ENCODE measurements at places on chromosomes 1 and 21. TPM values are rescaled to one million over a fixed set of nuclear protein-coding genes. Genes with fewer than 3 reads are reported as not detected.
A peak's percentile ranks its signal among the peaks of the same experiment; 100 is the strongest.

GRCh38 chr21:32381571-32381970 is 11.2 kb downstream of the URB1 start:
- no peak overlapping the region for H3K4me3 ChIP-seq
- peaks cover 5% of the 10 kb centered on the region for H3K36me3 ChIP-seq
- no peak for DNase-seq
- H3K27ac ChIP-seq, result no peak overlapping the region
- peaks cover 10% of the 10 kb centered on the region for H3K4me1 ChIP-seq
- H3K27me3 ChIP-seq, result no peaks in the 10 kb centered on the region

LRRC8B gene
- 15.0 TPM for total RNA-seq

- peaks cover 7% of the 10 kb centered on the region for H3K36me3 ChIP-seq
- no peaks in the 10 kb centered on the region for H3K27me3 ChIP-seq
- H3K4me3 ChIP-seq, result no peak overlapping the region
- no peak overlapping the region for H3K27ac ChIP-seq
Observed at GRCh38 chr21:9735421-9735961, 785.9 kb upstream of the TPTE start.

- peaks cover 37% of the 10 kb centered on the region for H3K4me1 ChIP-seq
- H3K27me3 ChIP-seq, result no peaks in the 10 kb centered on the region
- no peak for DNase-seq
- no peak overlapping the region for H3K27ac ChIP-seq
Observed at GRCh38 chr1:160746836-160747500, 7.9 kb downstream of the SLAMF7 start.

AMY2A gene
- not detected for total RNA-seq

CD2 gene
- 189 TPM for total RNA-seq

DNA sequence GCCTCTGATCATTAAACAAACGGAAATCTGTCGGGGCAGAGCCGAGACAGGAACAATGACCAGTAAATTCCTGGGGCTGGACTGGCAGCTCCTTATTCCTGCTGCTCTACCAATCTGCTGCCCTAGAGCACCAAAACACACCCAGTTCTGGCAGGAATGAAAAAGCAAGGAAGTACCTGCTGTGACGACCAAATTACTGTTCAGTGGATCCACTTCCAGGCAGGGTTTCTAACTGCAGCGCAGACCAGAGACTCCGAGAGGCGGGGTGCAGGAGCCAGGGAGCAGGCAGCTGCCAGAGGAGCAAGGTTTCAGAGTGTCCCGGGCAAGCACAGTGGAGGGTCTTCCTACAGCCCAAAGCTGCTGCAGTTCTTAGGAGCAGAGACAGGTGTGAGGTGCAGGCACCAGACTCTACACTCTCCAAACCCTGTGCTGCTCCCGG is 32.4 kb downstream of the KANK4 start:
- H3K27ac ChIP-seq, result no peak overlapping the region
- no peak overlapping the region for H3K4me3 ChIP-seq
- peaks cover 5% of the 10 kb centered on the region for H3K4me1 ChIP-seq
- no peaks in the 10 kb centered on the region for H3K36me3 ChIP-seq
- peaks cover 10% of the 10 kb centered on the region for H3K27me3 ChIP-seq

STIL gene
- total RNA-seq, result 1.3 TPM

DNA sequence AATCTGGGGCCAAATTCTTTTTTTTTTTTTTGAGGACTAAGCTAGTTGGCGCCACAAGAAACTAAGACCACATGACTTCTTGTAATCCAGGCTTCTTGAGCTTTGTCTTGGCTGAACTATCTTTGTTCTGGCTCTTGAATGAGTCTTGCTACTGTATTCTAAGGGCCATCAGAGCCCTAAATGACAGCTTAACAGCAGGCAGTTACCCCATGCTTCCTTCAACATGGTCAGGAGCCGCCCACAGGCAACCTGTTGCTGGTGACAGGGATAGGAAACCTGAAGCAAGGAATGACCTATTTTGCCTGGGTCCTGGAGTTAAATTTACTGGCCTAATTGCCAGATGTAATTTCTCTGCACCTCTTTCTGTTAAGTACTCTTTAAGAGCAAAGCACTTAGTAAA is 188.2 kb upstream of the PLXNA2 start:
- no peak for DNase-seq
- no peaks in the 10 kb centered on the region for H3K4me1 ChIP-seq
- no peak overlapping the region for H3K4me3 ChIP-seq

GRCh38 chr1:210685295-210685650 is 356.6 kb downstream of the HHAT start:
- H3K4me1 ChIP-seq, result no peaks in the 10 kb centered on the region
- H3K36me3 ChIP-seq, result no peaks in the 10 kb centered on the region
- no peak overlapping the region for H3K4me3 ChIP-seq

DNA sequence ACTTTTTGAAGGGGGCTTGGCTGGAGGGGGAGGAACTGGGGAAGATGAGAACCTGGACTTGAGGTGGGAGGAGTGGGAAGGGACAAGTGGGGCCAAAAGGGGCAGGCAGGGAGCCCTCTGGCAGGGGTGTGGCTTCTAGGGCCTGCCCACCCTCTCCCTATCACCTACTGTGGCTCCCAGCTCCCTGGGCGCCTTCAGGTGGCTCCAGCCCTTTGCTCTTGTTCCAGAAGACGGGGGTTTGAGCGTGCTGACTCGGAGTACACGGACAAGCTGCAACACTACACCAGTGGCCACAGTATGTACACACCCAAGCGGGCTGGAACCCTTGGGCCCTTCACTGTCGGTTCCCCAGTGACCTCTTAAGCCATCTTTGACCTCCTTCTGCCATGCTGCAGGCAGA is 76.5 kb downstream of the LACTBL1 start:
- no peaks in the 10 kb centered on the region for H3K4me1 ChIP-seq
- no peak overlapping the region for H3K27ac ChIP-seq
- peaks cover 32% of the 10 kb centered on the region for H3K27me3 ChIP-seq
- H3K36me3 ChIP-seq, result no peaks in the 10 kb centered on the region
- no peak overlapping the region for H3K4me3 ChIP-seq
- DNase-seq, result no peak

DNA sequence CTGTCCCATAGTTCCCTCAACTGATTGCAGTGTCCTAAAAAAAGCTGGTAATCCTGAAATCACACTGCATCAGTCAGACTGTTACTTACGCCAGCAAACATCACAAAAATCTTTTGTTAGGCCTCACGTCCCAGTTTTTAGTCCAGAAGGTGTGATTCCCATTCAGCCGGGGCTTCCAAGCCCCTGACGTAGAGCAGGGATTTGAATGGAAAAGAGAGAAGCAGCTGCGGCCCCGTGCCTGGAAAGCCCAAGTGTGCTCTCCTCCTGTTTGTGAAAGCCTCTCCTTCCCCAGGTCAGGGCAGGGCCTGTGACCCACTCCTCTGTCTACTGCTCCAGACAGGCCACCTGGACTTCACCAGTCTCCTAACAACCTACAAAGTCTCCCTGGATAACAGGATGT is 20.7 kb downstream of the KCNA10 start:
- DNase-seq, result no peak
- H3K36me3 ChIP-seq, result no peaks in the 10 kb centered on the region
- no peak overlapping the region for H3K4me3 ChIP-seq

GBP5 gene
- 22.2 TPM for total RNA-seq

C1QC gene
- total RNA-seq, result 1.2 TPM

DNA sequence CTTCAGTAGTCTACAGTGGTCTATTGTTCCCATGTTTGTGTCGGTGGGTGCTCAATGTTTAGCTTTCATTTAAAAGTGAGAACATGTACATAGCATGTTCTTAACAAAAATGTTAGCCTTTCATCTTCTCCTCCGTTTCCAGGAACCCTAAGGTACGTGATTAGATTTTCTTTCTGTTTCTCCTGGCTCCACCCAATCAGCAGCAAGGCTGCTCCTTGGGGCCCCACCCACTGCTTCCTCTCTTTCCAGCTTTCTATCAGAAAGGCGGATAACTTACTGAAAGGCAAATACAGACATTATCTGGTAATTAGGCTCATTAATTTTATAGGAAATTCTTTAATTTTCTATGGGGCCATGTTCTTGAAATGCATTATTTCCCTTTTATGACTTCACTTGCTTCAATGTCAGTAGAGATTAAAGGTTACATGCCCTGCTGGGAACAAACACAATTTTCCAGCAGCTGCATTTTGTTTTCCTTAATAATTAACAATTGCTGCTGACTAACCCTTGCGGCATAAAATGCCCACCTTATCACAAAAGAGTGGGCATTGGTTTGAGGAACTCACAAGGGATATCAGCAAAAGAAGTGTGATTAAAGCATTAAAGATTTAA is 324.9 kb upstream of the SNX7 start:
- H3K36me3 ChIP-seq, result no peaks in the 10 kb centered on the region
- peaks cover 5% of the 10 kb centered on the region for H3K27me3 ChIP-seq
- DNase-seq, result no peak

- no peak overlapping the region for H3K4me3 ChIP-seq
- no peaks in the 10 kb centered on the region for H3K36me3 ChIP-seq
- no peak for DNase-seq
- H3K27ac ChIP-seq, result no peak overlapping the region
Observed at GRCh38 chr1:201758499-201759050, 70.4 kb upstream of the IPO9 start.

GRCh38 chr1:89475269-89475668 is 49.4 kb upstream of the LRRC8B start:
- DNase-seq, result no peak
- no peaks in the 10 kb centered on the region for H3K36me3 ChIP-seq
- peaks cover 8% of the 10 kb centered on the region for H3K4me1 ChIP-seq
- no peak overlapping the region for H3K4me3 ChIP-seq
- peaks cover 4% of the 10 kb centered on the region for H3K27me3 ChIP-seq

KLF17 gene
- not detected for total RNA-seq

DNASE2B gene
- total RNA-seq, result not detected

BTBD19 gene
- 6.5 TPM for total RNA-seq

AUNIP gene
- not detected for total RNA-seq

DNA sequence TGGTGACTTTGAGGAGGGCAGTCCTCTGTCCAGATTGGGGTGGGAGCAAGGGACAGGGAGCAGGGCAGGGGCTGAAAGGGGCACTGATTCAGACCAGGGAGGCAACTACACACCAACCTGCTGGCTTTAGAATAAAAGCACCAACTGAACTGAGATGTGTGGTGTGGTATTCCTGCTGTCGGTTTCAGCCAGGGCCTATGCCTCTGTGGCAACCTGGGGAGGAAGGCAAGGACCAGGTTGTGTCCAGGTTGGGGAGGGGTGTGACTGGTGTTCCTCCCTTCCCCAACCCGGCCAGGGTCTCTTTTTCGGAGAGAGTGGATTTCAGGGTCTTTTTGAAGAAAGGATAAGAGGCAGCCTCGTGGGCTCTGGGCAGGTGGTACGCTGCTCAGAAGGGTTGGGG is 6.3 kb downstream of the PROK1 start:
- no peaks in the 10 kb centered on the region for H3K36me3 ChIP-seq
- DNase-seq, result no peak
- H3K4me3 ChIP-seq, result no peak overlapping the region
- H3K27ac ChIP-seq, result no peak overlapping the region
- H3K4me1 ChIP-seq, result no peaks in the 10 kb centered on the region

GRCh38 chr1:89532866-89533265 is 8.2 kb downstream of the LRRC8B start:
- no peak for DNase-seq
- H3K27ac ChIP-seq, result no peak overlapping the region
- peaks cover 22% of the 10 kb centered on the region for H3K36me3 ChIP-seq
- no peaks in the 10 kb centered on the region for H3K27me3 ChIP-seq
- no peak overlapping the region for H3K4me3 ChIP-seq

AKR7A3 gene
- 0.96 TPM for total RNA-seq

- H3K4me1 ChIP-seq, result peaks cover 14% of the 10 kb centered on the region
- H3K27ac ChIP-seq, result peak within 1 kb of the TSS; percentile 99
- peaks cover 14% of the 10 kb centered on the region for H3K36me3 ChIP-seq
- DNase-seq, result peak; percentile 80
- no peaks in the 10 kb centered on the region for H3K27me3 ChIP-seq
- peak within 1 kb of the TSS; percentile 96 for H3K4me3 ChIP-seq
Observed at GRCh38 chr21:41425954-41426675, at the start of gene MX1. TSS of gene MX1 (plus strand) at chr21:41426239. CDS start at chr21:41432071, 5,832 bp downstream.

DNA sequence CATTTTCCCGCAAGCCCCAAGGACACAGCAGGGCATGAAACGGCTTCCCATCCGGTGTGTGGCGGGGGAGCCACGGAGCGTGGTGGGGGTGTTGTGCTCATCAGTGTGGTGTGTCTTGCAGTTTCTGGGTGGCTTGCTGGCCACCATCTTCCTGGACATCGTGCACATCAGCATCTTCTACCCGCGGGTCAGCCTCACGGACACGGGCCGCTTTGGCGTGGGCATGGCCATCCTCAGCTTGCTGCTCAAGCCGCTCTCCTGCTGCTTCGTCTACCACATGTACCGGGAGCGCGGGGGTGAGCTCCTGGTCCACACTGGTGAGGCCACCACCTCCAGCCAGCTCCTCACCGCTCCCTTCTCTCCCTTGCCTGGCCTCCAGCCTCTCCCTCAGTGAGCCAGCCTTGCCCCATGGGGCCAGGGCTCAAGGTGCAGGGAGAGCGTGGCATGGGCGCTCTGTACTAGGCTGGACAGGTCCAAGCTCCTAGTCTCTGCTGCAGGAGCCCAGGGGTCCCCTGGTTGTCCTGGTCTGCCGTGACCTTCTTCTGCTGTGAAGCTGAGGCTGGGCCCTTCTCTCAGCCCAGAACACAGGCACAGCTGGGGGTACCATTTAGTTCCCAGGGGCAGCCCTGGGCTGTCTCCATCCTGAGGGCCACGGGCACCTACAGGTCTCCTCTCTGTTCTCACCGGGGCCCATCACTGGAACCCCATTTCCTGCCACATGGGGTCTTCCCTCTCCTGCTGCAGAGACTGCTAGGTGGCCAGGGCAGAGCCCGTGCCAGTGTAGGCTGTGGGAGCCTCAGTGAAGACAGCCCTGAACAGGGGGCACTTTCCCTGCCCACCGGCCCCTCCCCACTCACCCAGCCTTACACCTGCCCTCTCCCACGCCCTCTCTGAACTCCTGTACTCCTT is 12.6 kb downstream of the AGTRAP start:
- no peak overlapping the region for H3K4me3 ChIP-seq
- peak overlapping the region; percentile 71 for H3K27ac ChIP-seq
- H3K4me1 ChIP-seq, result peaks cover 23% of the 10 kb centered on the region
- no peaks in the 10 kb centered on the region for H3K36me3 ChIP-seq

- peaks cover 15% of the 10 kb centered on the region for H3K36me3 ChIP-seq
- H3K27ac ChIP-seq, result peak overlapping the region; percentile 67
- H3K4me1 ChIP-seq, result peaks cover 61% of the 10 kb centered on the region
- no peak overlapping the region for H3K4me3 ChIP-seq
Observed at GRCh38 chr1:159829273-159829634, 2.6 kb downstream of the SLAMF8 start.

HSD3B2 gene
- not detected for total RNA-seq

DNA sequence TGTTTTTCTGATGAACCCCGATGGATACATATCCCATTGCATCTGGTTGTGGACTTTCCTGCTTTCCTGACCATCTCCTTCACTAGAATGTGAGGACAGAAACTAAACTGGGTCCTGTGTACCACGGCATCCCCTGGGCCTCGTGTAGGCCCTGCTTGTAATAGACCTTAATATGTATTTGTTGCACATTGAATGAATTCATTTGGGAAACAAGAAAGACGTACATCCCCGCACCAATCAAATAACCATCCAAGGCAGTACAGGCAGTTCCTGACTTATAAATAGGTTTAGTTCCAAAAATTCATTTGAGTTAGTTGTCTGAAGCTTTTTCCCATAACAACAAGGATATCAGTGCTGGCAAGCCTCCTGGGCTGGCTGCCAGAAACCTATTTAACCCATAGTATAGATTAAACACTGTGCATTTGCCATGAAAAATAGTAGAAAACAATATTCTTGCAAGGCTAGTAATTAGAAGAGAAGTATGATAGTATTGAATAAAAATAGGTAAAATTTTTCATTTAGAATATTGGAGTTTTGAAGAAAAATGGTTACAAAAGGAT is 81.8 kb upstream of the CD34 start:
- H3K27ac ChIP-seq, result no peak overlapping the region
- no peaks in the 10 kb centered on the region for H3K36me3 ChIP-seq
- no peak overlapping the region for H3K4me3 ChIP-seq
- H3K4me1 ChIP-seq, result peaks cover under 1% of the 10 kb centered on the region

C1orf21 gene
- 0.60 TPM for total RNA-seq

All from naive thymus-derived CD8-positive, alpha-beta T cell (primary cell).